NCI-H1436 (cell line): ENCODE measurements at places on chromosomes 5 and 9.

DNA sequence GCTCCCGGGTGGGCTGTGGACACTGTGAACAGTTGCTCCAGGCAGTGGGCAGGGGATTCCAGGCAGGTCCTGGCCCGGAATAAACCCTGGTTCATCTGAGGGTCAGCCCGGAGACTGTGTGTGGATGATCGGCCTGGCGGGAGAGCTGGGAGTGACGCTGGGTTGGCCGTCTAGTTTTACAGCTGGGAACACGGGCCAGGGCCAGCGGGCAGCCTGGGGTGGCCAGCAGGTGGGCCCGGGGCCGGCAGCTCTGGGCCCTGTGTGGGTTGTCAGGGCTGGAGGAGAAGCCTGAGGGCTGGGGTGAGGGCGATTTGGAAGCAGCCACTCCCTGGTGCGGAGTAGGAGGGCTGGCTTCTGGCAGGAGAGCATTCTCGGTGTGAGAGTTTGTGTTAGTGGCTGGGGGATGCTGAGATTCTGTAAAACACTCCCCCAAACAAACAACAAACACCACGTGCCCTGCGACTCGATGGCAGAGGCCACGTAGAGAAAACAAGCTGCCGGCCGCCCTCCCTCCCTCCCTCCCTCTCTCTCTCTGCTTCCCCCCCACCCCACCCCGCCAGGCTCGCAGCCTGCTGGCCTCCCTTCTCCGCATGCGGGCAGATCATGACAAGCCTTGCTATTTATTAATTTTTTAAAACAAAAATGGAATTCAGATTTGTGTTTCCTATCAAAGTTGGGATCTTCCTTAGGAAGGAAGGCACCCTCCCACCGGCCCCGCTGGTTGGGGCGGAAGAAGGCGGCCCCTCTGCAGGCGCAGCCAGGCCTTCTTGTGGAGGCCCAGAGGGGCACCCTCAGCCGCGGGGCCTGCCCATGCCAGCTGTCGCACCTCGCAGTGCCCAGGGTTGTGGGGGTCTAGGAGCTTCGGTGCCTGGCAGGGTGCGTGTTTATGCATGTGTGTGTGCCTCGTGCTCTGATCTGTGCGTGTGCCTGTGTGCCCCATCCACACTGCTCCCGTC lies 49.5 kb downstream of the RXRA start:
- DNase-seq: no peak

- DNase-seq: no peak
Measured at GRCh38 chr5:138583984-138584637, 8.9 kb upstream of the HSPA9 start.

- DNase-seq: no peak
Measured at GRCh38 chr9:121610638-121610953, 40.8 kb upstream of the DAB2IP start.

DNA sequence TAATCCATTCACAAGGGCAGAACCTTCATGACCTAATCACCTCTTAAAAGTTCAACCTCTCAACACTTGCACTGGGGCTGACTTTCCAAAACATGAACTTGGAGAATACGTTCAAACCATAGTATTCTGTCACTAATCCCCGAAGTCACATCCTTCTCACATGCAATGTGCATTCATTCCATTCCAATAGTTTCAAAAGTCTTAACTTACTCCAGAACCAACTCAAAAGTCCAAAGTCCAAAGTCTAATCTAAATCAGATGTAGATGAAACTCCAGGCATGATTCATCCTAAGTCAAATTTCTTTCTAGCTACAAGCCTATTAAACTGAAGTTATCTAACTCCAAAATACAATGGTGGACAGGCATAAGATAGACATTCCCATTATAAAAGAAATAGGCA lies 21.7 kb upstream of the ADAMTSL1 start:
- no peak for DNase-seq

DNA sequence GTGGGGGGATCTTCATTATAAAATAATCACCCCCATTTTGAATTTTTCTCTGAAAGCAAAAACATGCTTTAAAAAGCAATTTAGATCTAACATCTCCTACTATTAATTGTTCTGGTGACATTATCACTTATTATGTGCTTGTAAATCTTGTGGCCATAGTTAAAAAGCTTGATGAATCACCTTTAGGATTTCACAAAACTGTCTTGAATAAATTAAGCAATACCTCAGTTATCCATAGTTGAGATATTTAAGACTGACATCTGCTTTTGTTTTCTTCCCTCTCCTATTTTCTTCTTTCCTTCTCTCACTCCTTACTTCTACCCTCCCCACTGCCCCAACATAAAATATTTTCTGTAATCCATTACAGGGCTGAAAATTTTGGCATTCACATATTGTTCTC lies 84.8 kb downstream of the SLC1A3 start:
- no peak for DNase-seq

GRCh38 chr9:117739624-117740347 lies 35.6 kb downstream of the TLR4 start:
- DNase-seq: no peak

GRCh38 chr5:92552206-92553160 lies 1028.5 kb downstream of the NR2F1-AS1 start:
- DNase-seq: peak; percentile 77

- no peak for DNase-seq
Measured at GRCh38 chr5:143836161-143836725, 24.3 kb downstream of the HMHB1 start.

GRCh38 chr5:171412186-171412585 lies 7.3 kb upstream of the FGF18 start:
- no peak for DNase-seq

DNA sequence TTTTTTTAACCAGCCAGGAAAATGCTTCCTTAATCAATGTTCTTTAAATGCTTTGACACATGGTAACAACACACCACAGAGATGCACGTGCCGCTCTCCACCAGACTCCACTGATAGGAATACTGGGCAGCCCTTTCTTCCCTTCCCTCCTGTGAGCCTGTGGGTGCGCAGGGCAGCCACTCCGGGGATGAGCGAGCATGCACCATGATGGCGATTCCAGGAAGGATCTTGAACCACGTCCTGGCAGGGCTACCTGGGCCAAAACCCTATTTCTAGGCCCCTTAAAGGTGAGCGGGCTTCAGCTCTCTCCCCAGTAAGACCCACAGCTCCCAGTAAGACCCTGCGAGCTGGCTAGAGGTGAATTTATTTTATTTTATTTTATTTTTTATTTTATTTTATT lies 128.2 kb downstream of the MVB12B start:
- no peak for DNase-seq

GRCh38 chr5:76379316-76379715 lies 23.8 kb upstream of the IQGAP2 start:
- no peak for DNase-seq

- DNase-seq: no peak
Measured at GRCh38 chr9:83699615-83700014, 8.1 kb downstream of the UBQLN1 start.

DNA sequence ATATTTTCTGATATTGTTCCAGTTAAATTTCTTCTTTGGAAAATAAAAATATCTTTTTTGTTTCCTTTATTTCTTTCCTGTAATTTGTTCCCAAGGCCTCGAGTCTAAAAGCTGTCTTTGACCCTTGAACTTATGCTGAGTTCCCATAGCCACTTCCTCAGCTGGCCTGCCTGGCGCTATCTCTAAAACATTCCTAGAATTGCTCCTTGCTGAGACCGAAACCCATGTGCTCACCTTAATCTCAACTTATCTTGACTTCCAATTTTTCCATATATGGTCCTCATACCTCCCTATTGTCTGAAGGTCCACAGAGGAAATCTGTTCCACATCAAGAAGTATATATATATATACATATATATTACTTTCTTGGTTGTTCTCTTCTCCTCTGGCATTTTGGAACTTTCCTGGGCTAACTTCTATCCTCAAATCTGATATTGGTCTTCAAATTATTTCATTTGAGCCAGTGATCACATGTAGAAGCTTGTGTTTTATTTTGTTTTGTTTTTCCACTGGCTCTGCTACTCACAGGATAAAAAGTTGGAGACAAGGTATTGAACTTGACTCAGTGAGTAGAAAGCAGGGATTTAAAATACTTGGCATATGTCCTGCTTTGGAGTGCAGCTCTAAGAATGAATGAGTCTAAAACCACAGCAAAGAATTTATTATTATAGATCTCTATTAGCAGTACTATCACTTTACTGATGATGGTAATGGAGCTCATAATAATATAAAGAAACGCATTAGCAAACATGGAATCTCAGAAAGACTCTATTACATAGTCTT lies 45.2 kb downstream of the ENC1 start:
- DNase-seq: no peak

DNA sequence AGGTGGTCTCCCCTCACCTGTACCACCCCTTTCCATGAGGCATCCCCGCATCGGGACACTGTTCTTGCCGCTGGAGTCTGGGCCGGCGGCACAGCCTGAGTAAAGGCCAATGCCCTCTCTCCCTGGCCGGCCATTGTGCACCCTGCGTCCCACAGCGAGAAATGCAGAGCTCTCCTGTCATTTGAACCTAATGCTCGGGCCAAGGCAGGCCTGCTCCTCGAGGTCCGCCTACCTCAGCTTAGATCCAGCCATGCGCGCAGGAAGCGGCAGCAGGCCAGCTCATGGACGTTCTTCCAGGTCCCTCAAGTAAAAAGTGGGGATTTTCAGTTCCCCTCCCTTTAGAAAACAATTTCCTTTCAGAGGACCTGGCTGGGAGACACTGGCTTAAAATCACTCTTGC lies 135.0 kb downstream of the HSD17B3 start:
- DNase-seq: no peak

GRCh38 chr9:91840469-91840868 lies 109.6 kb downstream of the ROR2 start:
- DNase-seq: no peak

- no peak for DNase-seq
Measured at GRCh38 chr5:15936505-15937245, 242.9 kb downstream of the MARCHF11 start.

- no peak for DNase-seq
Measured at GRCh38 chr5:11110128-11110527, 349.1 kb upstream of the DAP start.

DNA sequence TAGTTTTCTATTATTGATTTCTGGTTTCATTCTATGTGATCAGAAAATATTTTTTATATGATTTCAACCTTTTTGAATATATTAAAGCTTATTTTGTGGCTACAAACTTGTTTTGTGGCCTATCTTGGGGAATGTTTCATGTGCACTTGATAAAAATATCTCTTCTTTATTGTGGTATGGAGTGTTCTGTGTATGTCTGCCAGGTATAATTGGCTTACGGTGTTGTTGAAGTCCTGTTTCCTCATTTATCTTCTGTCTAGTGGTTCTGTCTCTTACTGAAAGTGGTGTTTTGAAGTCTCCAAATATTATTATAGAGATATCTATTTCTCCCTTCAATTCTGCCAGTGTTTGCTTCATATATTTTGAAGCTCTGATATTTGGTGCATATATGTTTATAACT lies 9.6 kb downstream of the CARD19 start:
- no peak for DNase-seq

- no peak for DNase-seq
Measured at GRCh38 chr9:251398-251797, 36.7 kb downstream of the DOCK8 start.

DNA sequence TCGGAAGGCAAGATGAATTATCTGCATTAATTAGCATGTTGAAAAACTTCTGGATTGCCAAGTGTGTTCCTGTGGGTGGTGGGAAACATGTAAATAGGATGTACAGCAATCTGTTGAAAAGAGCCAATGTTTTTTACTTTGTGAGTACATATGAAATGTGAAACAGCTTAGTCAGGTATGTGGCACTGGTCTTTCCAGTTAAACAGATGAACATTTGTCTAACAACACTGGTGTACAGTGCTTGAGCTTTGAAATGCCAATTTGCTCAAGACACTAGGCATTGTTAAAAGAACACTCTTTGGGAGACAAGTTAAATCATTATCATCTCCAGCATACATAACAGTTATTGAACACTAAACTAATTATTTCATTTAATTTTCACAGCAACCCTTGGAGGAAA lies 107.3 kb upstream of the SLC24A2 start:
- no peak for DNase-seq
